Stimulated activated CD4-positive, alpha-beta T cell treated with anti-CD3 and anti-CD28 coated beads, Interleukin-2, amount 100 ng/mL, for 4 hours (primary cell): ENCODE measurements at places on chromosomes 11 and 22.

DNA sequence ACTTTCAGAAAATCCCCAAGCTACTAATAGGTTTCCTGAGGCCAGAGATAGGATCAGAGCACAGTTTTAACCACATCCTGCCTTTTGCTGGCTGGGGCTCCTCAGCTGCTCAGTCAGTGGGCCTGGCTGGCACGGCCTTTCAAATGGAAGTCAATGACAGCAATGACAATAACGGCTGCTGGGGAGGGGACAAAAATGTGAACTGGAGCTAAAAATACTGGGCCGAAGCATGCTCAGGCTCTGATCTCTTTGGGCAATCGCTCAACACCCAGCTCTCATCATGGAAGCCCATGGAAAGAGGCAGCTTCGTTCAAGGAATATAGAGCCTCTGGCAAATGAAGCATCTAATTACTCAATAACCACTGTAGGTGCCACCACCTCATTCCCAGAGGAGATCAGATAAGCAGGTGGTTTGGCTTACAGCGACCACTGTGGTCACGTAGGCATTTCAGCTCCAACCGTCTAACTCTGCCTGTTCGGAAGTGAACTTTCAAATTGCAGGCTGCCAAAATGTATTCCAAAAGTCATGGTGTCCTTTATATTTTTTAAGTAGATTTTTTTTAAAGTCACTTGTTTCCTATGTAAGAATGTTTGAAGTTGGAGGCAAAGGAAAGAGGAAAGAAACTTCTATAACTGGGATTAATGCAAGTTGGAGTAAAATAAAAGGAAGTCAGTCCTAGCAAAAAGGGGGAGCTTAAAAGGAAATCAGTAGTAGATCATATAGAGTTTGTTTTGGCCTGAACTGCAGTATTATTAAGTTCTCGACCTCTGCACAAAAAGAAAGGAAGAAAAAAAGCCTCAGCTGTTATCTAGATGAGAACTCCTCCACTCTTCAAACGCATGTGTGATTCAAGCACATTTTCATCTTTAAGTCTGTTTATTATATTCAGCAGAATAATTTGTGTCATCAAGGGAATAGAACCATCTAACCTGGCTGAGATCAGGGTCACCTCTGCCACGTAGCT lies 14.1 kb downstream of the WT1 start:
- DNase-seq: no peak

DNA sequence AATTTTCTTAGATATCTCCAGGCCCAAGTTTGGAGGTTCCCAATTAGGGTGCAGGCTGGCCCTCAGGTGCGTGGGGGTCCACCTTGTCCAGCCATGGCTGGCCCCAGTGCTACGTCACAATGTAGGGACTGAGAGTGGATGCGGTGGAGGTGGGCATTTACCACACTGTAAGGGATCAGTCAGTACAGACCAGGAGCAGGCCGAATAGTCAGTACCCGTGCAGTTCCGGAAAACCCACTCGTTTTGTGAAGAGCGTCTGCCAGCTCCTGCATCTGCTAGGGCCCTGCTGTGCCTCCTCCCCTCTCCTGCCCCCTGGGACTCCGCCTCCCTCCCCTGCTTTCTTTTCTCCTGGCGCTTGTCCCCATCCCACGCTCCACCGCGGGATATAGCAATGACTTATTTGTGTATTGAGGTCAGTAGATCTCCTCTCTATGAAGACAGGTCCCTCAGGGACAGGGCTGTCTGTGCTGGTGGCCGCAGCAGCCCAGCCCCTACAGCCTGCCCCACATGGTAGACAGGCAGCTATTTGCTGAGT lies 50.4 kb upstream of the SEPTIN5 start:
- no peak for DNase-seq

- no peak for DNase-seq
These were observed 3.2 kb downstream of the CTSD start for GRCh38 chr11:1760351-1761109.

DNA sequence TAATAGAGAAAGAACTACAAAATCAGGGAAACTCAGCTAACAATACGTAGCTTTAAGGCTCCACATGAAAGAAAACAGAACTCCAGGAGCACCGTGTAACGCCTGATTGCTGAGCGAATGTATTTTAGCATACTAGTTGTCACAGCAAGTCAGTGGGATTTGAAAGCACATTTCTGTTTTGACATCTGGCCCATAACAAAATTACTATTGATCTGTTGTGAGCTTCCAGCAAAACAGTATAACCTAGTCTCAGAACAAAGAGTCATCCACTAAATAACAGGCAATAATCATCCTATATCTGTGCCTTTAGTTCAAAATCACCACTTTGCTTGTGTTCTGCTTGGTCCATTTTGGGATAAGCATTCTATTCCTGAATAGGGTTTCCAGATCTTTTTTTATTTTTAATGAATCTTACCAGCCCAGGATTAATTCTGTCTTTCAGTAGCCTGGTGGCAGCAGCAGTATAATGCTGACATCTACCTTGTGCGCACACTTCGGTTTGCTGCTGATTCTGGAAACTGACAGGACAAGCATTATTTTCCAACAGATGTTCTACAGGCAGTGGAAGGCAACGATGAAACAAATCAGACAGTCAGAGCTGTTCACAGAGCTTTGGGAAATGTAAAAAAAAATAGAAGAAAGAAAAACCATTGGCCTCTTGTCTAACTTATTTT lies 66.2 kb downstream of the CADM1 start:
- no peak for DNase-seq

GRCh38 chr22:44180706-44181032 lies at the start of gene PARVG:
Gene PARVG (plus strand): TSS chr22:44180925. CDS start chr22:44183330, 2,405 bp downstream.
- no peak for DNase-seq

DNA sequence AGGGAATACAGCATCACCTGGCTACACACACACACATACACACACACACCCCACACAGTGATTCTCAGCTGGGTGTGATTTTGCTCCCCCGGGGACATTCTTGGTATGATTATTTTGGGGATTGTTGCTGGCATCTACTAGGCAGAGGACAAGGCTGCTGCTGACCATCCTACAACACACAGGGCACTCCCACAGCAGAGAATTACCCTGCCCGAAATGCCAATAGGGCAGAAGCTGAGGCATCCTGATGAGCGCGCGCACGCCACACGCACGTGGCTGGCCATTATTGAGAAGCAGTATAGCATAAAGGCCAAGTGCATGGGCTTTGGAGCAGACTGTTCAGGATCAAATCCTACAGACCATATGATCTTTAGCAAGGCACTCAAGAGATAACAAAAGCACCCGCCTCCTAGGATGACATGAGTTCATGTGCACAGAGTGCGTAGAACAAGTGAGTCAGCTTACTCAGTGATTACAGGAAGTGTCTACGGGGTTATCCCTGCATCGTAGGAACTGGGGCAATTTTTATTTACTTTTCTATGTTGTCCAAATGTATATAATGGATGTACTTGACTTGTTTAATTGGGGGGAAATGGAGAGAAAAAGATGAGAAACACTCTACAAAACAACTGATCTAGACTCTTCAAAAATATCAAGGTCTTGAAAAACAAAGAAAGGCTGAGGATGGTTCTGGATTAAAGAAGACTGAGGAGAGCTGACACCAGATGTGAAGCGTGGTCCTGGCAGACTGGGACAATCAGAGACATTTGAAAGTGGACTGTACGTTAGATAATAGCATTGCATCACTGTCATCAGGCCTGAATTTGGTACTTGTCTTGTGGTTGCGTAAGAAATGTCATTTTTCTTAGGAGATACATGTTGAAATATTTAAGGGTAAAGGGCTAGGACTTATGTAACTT lies 7.2 kb upstream of the EHD1 start:
- DNase-seq: no peak

GRCh38 chr11:1572197-1573076 lies at the start of gene DUSP8:
Gene DUSP8 (minus strand): TSS chr11:1572271. CDS start chr11:1565826, 6,445 bp downstream.
- DNase-seq: peak; percentile 93

DNA sequence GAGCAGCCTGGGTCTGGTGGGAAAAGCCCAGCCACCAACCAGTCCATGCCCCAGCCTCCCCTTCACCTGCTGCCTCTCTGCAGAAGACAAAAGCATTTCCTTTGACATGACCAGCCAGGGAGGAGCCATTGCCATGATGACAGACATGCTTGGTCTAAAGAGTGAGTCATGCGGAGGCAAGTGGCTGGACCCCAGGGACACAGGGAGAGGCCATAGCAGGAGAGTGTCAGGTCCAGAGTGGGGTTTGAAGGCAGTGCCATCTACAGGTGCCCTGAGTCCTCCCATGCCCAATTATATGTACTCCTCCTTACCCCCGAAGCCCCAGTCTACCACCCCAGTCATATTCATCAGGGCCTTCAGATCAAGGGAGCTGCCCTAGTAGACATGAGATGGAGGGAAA lies 67.4 kb downstream of the SCN3B start:
- no peak for DNase-seq

- no peak for DNase-seq
These were observed 91.2 kb downstream of the PIWIL4 start for GRCh38 chr11:94658386-94658785.

DNA sequence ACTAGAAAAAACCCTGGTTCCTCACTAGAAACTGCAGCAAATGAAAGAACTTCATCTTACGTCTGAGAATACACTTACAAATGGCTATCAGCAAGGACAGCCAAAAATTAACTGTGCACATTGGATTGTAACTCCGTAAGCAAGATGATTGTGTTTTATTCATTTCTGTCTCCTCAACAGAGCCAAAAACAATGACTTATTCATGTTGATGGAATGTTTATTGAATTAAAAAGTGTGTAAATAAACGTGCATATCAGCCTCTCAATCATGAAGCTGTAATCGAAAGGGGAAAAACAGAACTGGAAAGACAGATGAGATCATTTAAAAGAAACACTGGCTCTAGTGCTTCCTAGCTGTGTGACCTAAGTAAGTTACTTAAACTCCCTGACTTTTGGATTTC lies 307.5 kb upstream of the ZC3H12C start:
- no peak for DNase-seq

GRCh38 chr11:27874998-27875830 lies 175.0 kb upstream of the BDNF start:
- no peak for DNase-seq

GRCh38 chr11:22984045-22984444 lies 123.8 kb upstream of the CCDC179 start:
- no peak for DNase-seq

GRCh38 chr11:39786281-39786680 lies 1673.2 kb downstream of the LRRC4C start:
- no peak for DNase-seq

GRCh38 chr22:44181912-44182587 lies 1.3 kb downstream of the PARVG start:
- no peak for DNase-seq

- DNase-seq: no peak
These were observed 1484.2 kb downstream of the BRD1 start for GRCh38 chr22:48343461-48343860.

DNA sequence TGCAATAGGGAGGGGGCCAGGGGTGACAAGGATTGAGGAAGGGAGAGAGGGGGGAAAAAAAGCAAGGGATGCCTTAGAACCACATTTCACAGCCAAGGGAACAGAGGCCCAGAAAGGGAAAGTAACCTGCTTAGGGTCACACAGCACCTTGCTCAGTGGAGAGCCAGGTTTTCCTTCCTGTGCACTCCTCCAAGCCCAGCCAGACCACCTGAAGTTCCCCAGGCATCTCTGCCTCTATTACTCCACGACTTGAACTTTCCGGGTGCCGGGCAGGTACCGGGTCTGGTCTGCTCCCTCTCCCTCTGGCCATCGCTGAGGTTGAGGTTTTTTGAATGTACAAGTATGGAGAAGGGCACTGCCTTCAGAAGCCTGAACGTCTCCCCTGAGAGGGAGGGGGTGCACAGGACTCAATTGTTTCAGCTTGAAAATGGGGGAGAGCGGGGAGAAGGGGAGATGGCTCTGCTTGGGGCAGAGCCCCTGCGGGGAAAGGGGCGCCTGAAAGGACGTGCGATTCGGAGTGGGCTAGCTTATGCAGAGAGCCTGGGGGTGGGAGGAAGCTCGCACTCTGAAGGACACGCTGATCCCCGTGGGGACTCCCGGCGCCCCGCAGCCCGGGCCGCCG lies 516 bp upstream of the SERPINH1 start:
- DNase-seq: no peak

DNA sequence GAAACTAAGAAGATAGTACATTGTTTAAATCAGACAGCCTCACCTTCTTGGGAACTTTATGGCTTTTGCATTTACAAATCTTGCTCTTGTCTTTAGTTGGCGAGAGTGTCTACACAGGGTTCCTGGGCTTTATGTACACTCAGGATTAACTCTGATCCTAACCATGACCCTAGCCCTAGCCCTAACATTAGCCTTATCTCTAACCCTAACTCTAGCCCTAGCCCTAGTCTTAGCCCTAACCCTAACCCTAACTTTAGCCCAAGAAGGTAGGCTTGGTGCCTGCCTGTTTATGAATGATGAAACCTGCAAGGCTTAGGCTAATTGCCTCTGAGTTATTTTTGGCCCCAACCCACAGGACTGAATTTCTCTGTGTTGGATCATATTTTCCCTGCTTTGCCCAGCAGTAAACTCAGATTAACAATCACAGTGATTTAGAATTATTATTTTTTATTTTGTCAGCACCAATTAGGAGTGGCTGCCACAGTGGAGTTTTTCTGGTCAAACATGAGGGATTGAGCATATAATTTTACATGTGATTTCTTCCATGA lies 44.1 kb upstream of the OR9Q1 start:
- no peak for DNase-seq

DNA sequence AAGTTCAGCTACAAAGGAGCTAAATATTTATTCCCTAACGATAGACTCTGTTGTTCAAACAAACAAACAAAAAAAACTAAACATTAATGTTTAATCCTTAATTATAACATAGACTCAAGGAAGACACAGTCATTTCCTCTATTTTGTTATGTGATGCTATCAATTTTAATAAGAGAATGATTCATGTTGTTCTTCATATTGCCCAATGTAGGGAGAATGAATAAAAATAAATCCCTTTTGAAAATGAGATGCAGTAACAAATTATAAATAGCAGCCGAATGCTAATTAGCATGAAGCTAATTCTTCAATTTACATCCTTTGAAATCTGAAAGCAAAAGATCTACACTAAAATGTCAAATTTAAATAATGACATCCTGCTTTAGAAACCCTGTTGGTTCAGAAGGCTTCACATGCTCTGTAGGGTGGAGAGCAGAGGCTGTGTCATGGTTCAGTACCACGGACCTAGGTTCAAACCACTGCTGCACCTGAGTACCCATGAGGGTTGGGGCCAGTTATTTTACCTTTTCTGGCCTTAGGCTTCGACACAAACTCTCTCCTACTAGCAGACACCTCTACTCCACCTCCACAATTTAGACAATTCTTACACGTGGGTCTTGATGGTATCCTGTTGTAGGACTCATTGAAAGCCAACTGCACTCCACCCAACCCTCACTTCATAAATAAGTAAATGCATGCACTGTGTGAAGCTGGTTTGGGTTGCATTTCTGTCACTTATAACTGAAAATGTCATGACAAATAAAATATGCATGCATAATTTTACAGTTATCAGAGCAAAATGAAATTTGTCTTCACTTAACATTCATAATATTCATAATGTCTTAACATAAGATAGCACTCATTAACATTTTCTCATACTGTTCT lies 89.0 kb downstream of the RRAS2 start:
- no peak for DNase-seq

- no peak for DNase-seq
These were observed 4.6 kb downstream of the SLC29A2 start for GRCh38 chr11:66366844-66367477.

GRCh38 chr22:40036126-40036525 lies 41.4 kb downstream of the FAM83F start:
- no peak for DNase-seq
